ENCODE measurements at places on chromosomes 12 and 14.

GRCh38 chr12:89703768-89704167, 4.9 kb downstream of the ATP2B1 start:
- DNase-seq, result no peak

- no peak for DNase-seq
Observed at GRCh38 chr12:48954841-48955501, 2.3 kb downstream of the ARF3 start.

- DNase-seq, result no peak
Observed at GRCh38 chr14:61153431-61153830, 127.7 kb downstream of the TMEM30B start.

DNA sequence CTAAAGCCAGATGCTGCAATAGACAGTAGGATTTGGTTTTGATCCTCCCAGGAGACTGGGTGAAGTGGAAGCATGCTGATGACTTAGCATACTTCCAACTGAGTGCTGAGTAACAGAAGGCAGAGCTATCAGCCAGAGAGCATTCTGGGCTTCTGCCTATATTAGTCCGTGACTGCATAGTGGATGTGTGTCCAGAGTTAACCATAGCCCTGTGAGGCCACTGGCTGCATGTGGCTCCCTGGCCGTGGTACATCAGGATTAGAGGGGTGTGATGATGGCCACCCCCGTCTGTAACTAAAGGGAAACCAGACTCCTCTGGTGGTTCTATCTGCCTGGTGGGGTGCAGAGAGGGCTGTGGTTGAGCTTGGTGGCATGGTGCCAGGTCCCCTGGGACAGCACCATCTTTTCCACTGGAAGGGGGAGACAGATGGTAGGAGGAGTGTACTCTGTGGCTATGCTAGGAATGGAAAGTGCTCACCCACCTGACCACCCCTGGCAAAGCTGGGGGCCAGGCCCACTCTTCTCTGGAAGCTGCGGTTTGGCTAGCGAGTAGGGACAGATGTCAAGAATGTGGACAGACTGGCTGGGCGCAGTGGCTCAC, 27.4 kb downstream of the ABCD4 start:
- no peak for DNase-seq

DNA sequence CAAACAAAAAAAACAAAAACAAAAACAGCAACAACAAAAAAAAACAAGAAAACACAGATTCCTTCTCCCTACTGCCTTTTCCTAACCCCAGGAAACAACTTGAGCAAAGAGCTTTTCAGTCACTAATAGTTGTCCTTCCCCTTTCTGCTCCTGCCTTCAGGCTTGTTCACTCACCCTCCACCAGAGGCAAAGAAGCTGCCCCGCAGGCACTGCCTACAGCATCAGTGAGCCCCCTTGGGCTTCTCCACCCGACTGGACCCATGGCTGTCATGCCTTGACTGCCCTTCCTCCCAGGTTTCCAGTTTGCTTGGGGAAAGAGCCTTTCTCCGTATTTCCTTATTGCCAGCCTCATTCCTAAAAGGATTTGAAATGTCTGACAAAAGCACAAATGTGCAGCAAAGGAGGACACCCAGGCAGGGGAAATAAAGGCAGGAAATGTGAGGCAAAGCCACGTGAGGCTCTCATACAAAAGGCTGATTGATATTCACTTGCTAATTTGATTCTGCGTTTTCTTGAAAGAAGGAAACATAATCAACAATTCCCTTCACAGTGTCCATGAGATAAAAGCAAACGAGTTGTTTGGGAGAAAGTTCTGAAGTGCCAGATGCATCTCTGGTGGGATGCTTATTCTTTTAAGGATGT, 85.7 kb downstream of the GPATCH2L start:
- no peak for DNase-seq

GRCh38 chr14:102020058-102020971, 55.9 kb downstream of the DYNC1H1 start:
- DNase-seq, result no peak

DNA sequence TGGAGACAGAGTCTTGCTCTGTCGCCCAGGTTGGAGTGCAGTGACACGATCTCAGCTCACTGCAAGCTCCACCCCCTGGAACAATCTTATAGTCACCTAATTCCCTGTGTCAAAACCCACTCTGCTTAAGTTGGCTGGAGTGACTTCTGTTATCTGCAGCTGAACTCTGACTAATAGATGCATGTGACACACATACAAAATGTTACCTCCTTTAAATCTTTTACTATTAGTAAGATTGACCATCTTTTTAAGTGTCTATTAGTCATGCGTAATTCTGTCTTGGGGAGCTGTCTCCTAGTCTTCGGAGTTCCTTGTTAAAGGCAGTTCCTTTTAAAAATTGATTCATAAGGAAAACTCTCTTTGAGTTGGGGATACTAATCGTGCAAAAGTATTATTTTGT, 7.4 kb downstream of the IFI27L1 start:
- no peak for DNase-seq

DNA sequence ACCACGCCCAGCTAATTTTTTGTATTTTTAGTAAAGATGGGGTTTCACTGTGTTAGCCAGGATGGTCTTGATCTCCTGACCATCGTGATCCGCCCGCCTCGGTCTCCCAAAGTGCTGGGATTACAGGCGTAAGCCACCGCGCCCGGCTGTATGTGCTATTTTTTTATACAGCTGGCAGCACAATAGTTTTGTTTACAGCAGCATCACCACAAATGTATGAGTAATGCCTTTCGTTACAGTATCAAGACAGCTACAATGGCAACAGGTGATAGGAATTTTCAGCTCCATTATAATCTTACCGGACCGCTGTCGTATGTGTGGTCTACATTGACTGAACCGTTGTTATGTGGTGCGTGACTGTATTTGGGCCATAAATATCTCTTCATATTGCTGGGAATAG, 11.6 kb upstream of the MDM2 start:
- DNase-seq, result no peak

- DNase-seq, result no peak
Observed at GRCh38 chr12:62166525-62166924, 93.7 kb upstream of the USP15 start.

- DNase-seq, result no peak
Observed at GRCh38 chr12:131494216-131494615, 216.7 kb upstream of the SFSWAP start.
